Common myeloid progenitor, CD34-positive (primary cell): ENCODE measurements at places on chromosomes 12 and 14.
A peak's percentile ranks its signal among the peaks of the same experiment; 100 is the strongest.

DNA sequence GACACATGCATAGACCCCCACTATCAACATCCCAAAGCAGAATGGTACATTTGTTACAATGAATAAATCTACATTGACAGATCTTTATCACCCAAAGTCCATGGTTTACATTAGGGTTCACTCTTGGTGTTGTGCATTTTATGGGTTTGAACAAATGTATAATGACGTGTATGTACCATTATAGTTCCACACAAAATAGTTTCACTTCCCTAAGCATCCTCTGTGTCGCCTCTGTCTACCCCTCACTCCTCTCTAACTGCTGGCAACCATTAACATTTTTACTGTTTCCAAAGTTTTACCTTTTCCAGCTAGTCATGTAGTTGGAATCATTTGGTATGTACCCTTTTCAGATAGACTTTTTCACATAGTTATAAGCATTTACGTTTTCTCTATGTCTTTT is 69.5 kb upstream of the LMO3 start:
- no peak overlapping the region for H3K27ac ChIP-seq
- H3K27me3 ChIP-seq: no peaks in the 10 kb centered on the region
- H3K4me3 ChIP-seq: no peak overlapping the region
- H3K4me1 ChIP-seq: no peaks in the 10 kb centered on the region

GRCh38 chr12:63083046-63083445 is 68.0 kb downstream of the AVPR1A start:
- no peaks in the 10 kb centered on the region for H3K4me1 ChIP-seq
- peak; percentile 48 for DNase-seq
- no peaks in the 10 kb centered on the region for H3K27me3 ChIP-seq
- no peaks in the 10 kb centered on the region for H3K36me3 ChIP-seq
- no peak overlapping the region for H3K27ac ChIP-seq

- peaks cover 3% of the 10 kb centered on the region for H3K4me1 ChIP-seq
Measured at GRCh38 chr14:34843011-34843554, 32.1 kb downstream of the BAZ1A start.

GRCh38 chr14:78829274-78829673 is 659.1 kb downstream of the NRXN3 start:
- H3K36me3 ChIP-seq: no peaks in the 10 kb centered on the region
- H3K27me3 ChIP-seq: peaks cover 4% of the 10 kb centered on the region
- no peak overlapping the region for H3K27ac ChIP-seq
- DNase-seq: no peak
- H3K4me1 ChIP-seq: no peaks in the 10 kb centered on the region

DNA sequence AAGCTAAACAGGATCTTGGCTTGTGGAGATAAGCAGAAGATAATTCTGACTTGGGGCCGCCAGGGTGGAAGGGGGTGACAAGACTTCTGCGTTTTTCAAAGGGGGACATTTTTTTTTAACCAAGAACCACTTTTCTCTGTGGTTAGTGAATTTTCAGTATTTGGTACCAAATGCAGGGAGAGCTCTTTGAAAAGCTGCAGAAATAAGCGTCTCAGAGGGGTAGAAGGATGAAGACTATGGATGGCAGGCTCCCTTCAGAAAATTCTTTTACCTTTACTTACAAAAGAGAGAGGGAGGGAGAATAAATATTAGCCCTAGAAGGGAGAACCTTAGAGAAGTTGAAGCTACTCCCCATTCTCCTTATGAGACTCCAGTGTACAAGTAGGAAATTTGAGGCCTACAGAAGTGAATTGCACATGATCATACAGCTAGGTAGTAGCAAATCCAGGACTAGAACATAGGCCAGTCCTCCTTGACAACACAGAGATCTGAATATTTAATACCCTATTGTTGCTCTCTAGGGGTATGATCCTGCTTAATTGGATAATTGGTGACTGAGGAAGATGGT is 840 bp downstream of the MRPL52 start:
- H3K4me1 ChIP-seq: peaks cover 14% of the 10 kb centered on the region
- peaks cover 20% of the 10 kb centered on the region for H3K36me3 ChIP-seq
- peak overlapping the region; percentile 92 for H3K4me3 ChIP-seq
- peak overlapping the region; percentile 89 for H3K27ac ChIP-seq
- DNase-seq: peak; percentile 68

GRCh38 chr14:66468778-66469367 is 17.3 kb upstream of the CCDC196 start:
- H3K36me3 ChIP-seq: no peaks in the 10 kb centered on the region
- DNase-seq: no peak
- no peak overlapping the region for H3K27ac ChIP-seq
- no peaks in the 10 kb centered on the region for H3K4me1 ChIP-seq
- no peaks in the 10 kb centered on the region for H3K27me3 ChIP-seq

DNA sequence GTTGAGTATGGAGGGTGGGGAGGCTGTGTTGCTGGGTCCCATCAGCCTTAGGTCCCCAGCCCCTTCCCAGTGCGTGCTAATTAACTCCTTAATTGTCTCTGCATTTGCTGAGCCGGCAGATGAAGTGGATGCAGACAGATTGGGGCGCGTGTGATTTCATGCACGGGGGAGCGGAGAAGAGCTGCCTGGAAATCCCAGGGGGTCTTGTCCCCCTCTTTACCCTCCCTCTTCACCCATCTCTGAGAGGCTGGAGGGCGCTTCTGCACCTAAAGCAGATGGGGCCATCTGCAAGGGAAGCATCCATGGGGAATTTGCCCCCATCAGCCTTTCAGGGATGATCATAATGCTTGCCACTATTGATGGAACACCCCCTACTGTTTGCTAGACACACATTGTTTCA is 4.4 kb upstream of the ASIC1 start:
- H3K4me3 ChIP-seq: no peak overlapping the region
- H3K27ac ChIP-seq: no peak overlapping the region
- H3K36me3 ChIP-seq: no peaks in the 10 kb centered on the region
- DNase-seq: no peak

GRCh38 chr12:115895247-115895646 is 382.2 kb downstream of the MED13L start:
- DNase-seq: no peak
- H3K27me3 ChIP-seq: peaks cover 3% of the 10 kb centered on the region
- H3K36me3 ChIP-seq: no peaks in the 10 kb centered on the region
- H3K4me3 ChIP-seq: no peak overlapping the region

DNA sequence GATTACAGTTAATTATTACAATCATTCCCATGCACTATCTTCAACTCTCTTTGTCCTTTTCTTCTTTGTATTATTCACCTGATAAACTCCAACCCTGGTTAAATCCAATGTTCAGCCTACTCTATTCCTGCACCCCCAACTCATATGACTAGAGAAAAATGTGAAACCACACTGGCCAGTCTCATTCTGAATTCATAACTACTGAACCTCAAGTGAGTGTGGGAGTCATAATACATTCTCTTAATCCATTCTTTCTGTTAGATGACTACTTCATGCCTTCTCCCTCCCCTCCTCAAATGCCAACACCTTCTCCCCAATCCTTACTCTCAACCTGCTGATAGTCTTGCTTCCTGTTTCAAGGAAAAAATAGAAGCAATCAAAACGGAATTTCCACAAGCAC is 22.3 kb upstream of the ITPR2 start:
- no peaks in the 10 kb centered on the region for H3K27me3 ChIP-seq
- no peak overlapping the region for H3K27ac ChIP-seq
- H3K36me3 ChIP-seq: no peaks in the 10 kb centered on the region

DNA sequence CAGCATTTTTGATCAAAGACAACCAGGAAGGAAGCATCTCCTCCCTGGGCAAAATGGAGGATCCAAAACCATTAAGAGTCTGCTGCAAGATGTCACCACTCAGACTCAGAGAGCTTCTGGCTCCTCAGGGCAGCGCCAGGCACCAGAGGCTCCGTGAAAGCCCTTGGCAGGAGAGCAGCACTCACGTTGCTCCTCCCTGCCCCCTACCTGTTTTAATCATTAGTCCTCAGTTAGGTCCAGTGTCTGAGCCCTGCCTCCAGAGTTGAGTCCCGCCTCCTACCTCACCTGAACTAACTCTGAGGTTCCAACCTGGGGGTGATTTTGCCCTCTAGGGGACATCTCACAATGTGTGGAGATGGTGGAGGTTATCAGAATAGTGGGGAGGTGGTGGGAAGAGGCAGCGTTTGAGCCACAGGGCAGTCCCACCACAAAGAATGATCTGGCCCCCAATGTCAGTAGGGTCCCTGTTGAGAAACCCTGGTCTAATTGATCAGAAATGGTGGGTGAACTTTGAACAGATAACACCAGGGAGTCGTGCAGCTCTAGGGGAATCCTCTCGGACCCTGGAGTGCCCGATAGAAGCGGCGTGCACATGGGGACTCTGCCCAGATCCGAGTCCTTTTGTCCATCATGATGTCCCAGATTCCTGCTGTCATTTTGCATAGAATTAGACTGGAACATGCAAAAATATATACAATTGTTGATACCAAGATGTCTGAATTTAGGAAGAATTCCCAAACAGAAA is 156.7 kb upstream of the DIO3 start:
- no peaks in the 10 kb centered on the region for H3K36me3 ChIP-seq
- no peak overlapping the region for H3K27ac ChIP-seq
- H3K4me1 ChIP-seq: peaks cover 8% of the 10 kb centered on the region
- H3K27me3 ChIP-seq: no peaks in the 10 kb centered on the region
- DNase-seq: no peak

DNA sequence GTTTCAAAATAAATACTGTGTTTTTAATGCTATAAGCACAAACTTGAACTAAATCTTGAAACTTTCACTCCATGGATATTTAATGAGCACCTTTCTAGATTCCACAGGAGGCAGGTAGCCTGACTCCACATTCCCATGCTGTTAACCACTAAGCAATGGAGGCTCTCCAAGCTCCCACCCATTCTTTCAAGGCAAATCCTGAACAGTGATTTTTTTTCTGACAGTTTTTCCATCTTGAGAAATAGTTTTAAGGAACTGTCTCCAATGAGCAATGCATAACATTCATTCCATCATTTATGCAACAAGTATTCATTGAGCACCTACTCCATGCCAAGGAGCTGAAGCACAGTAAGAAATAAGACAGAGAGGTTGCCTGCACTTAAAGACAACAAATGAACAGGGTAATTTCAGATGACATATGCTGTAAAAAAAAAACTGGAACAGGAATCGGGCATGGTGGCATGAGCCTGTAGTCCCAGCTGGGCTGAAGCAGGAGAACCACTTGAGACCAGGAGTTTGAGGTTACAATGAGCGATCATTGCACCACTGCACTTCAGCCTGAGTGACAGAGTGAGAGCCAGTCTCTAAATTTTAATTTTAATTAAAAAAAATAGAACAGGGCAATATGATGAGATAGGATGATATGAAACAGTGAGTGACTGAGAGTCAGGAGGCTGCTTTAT is 102.3 kb upstream of the CPSF6 start:
- H3K27me3 ChIP-seq: no peaks in the 10 kb centered on the region
- no peak for DNase-seq
- H3K36me3 ChIP-seq: no peaks in the 10 kb centered on the region
- H3K4me3 ChIP-seq: no peak overlapping the region
- H3K27ac ChIP-seq: no peak overlapping the region

GRCh38 chr14:84646786-84647500 is 883.0 kb upstream of the FLRT2 start:
- H3K36me3 ChIP-seq: no peaks in the 10 kb centered on the region
- H3K27me3 ChIP-seq: no peaks in the 10 kb centered on the region
- no peak for DNase-seq
- H3K27ac ChIP-seq: no peak overlapping the region
- H3K4me3 ChIP-seq: no peak overlapping the region

DNA sequence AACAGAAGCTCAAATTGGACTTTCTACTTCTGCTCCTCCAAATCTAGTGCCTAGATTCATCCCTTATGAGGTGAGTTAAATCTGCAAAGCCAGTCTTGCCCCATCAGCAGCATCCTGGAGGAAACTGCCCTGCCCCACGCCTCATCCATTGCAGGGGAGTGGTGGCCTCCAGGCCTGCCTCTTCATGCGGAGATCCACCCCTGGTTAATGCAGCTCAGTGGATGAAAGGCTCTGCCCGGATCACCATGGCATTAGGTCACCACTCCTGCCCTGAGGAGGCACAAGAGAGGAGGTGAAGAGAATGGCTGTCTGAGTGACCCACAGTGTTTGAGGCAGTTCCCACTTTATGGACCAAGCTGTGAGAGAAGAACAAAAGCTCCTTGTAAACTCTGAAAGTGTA is 218.1 kb downstream of the C12orf75 start:
- H3K36me3 ChIP-seq: no peaks in the 10 kb centered on the region
- no peak for DNase-seq
- H3K4me1 ChIP-seq: no peaks in the 10 kb centered on the region
- H3K27me3 ChIP-seq: no peaks in the 10 kb centered on the region
- no peak overlapping the region for H3K4me3 ChIP-seq
- no peak overlapping the region for H3K27ac ChIP-seq

- no peaks in the 10 kb centered on the region for H3K27me3 ChIP-seq
- no peak overlapping the region for H3K27ac ChIP-seq
- H3K4me3 ChIP-seq: no peak overlapping the region
- DNase-seq: no peak
- no peaks in the 10 kb centered on the region for H3K4me1 ChIP-seq
Measured at GRCh38 chr12:53466640-53467039, 14.7 kb downstream of the PCBP2 start.

- no peaks in the 10 kb centered on the region for H3K27me3 ChIP-seq
- no peak overlapping the region for H3K4me3 ChIP-seq
- no peak overlapping the region for H3K27ac ChIP-seq
- H3K4me1 ChIP-seq: no peaks in the 10 kb centered on the region
- no peak for DNase-seq
- H3K36me3 ChIP-seq: peaks cover 3% of the 10 kb centered on the region
Measured at GRCh38 chr12:2930865-2931264, 28.3 kb upstream of the TEAD4 start.

DNA sequence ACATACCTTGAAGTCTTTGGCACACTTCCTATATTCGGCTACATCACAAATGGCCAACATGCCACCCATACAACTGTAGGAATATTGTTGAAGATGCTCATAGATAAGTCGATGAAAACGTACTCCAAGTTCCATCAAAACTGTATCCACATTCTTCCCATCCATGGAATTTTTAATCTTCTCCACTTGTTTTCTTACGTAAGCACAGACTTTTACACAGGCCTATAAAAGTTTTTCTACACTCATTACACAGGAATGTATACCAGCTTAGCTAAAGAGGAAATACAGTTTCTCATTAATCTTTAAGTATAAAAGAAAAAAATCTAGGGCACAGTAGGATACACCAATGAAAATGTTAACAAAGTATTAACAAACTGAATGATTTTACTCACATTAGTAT is 59.1 kb downstream of the EXOC5 start:
- no peak overlapping the region for H3K27ac ChIP-seq
- no peak for DNase-seq
- H3K36me3 ChIP-seq: peaks cover 7% of the 10 kb centered on the region
- no peaks in the 10 kb centered on the region for H3K27me3 ChIP-seq
